Activated CD8-positive, alpha-beta memory T cell treated with anti-CD3 and anti-CD28 coated beads for 1 hour (primary cell): ENCODE measurements at places on chromosomes 2 and 18.

GRCh38 chr2:80548469-80548868 lies 243.9 kb upstream of the LRRTM1 start:
- DNase-seq, result no peak

- no peak for DNase-seq
Measured at GRCh38 chr18:8707556-8708300, 2.4 kb downstream of the MTCL1 start.

GRCh38 chr2:100928235-100928634 lies 73.9 kb upstream of the RPL31 start:
- DNase-seq, result no peak

GRCh38 chr2:100759901-100760300 lies 60.0 kb upstream of the NPAS2 start:
- no peak for DNase-seq

DNA sequence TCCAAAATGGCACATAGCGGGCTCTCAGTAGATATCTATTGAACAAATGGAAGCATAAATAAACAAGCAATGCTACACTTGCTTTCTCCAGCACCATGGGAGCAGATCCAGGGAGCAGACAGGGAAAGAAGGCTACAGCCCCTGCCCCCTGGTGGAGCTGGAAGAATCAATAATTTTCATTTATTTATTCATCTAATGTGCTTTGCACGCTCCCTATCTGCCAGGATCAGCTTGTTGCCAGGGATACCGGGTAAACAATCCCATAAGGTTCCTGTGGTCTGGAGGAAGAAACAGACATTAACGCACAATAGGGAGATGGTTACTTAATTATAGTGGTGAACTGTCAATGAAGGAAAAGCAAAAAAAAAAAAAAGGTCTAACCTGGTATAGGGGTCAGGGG lies 40.1 kb upstream of the CLASP1 start:
- no peak for DNase-seq

- DNase-seq, result no peak
Measured at GRCh38 chr2:207408086-207408794, 121.5 kb upstream of the CREB1 start.

DNA sequence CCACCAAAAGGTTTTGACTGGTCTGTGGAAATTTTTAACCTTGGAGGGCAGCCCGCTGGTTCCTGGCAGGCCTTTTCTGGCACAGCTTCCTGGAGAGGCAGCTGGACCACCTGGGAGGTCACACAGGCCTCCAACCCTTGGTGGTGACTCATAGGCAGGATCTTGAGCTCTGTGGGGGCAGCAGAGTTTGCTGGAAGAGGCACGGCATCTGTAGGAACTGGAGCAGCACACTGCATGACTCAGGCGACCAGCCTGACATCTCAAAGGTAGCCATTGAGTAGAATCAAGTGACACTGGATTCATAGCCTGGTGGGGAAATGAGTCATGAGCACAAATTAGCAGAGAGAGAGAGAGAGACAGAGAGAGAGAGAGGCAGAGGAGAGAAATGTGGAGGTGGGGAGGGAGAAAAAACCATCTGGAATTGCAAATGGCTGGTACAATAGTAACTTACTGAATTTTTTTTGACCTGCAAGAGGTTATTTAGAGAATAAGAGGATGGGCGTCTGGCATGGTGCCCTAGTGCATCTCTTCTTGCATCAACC lies 57.4 kb downstream of the TRPM8 start:
- no peak for DNase-seq
